ENCODE measurements at places on chromosomes 11 and 22. TPM values are rescaled to one million over a fixed set of nuclear protein-coding genes. Genes with fewer than 3 reads are reported as not detected.
A peak's percentile ranks its signal among the peaks of the same experiment; 100 is the strongest.

GRCh38 chr11:16584569-16584968, 153.9 kb upstream of the C11orf58 start:
- DNase-seq: no peak

DNA sequence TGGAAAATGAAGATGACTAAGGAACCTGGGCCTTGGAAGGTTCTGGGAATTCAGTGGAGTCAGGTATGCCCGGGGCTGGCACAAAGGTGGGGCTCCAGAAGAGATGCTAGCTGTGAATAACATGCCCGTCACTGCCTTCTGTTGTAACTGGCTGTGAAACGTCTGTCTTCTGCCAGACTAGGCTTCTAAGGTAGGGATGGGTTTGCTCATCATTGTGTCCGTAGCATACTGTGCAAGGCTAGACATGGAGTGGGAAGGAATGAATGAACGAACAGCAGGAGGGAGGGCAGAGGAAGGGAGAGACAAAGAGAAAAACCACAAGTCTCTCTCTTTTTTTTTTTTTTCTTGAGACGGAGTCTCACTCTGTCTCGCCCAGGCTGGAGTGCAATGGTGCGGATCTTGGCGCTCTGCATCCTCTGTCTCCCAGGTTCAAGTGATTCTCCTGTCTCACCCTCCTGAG, 327.4 kb downstream of the MN1 start:
- DNase-seq: no peak

- DNase-seq: no peak
Observed at GRCh38 chr22:36946421-36947158, 33.2 kb downstream of the CSF2RB start.

- no peak for DNase-seq
Observed at GRCh38 chr11:131661132-131661531, 290.7 kb downstream of the NTM start.

DNA sequence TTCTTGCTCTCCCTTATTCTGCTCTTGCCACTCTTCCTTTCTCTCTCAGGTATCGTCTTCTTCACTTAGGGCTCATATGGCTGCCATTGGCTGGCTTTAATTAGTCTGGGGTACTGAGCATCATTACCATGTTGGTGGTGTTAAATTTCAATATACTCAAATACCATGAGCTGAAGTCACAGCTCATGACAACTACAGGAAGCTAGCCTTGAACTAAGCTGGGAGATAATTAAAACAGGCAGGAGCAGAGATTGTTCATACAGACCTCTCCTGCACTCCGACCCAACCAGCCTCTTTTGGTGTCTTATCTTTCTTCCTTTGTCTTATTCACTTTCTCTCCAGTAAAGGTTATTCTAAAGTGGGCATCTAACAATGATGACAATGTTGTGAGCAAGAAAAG, 130.9 kb upstream of the BLID start:
- DNase-seq: no peak

- DNase-seq: no peak
Observed at GRCh38 chr11:83051760-83052671, 19.7 kb downstream of the RAB30 start.

GRCh38 chr11:28110108-28110820, 2.1 kb downstream of the METTL15 start:
- DNase-seq: peak; percentile 59

DNA sequence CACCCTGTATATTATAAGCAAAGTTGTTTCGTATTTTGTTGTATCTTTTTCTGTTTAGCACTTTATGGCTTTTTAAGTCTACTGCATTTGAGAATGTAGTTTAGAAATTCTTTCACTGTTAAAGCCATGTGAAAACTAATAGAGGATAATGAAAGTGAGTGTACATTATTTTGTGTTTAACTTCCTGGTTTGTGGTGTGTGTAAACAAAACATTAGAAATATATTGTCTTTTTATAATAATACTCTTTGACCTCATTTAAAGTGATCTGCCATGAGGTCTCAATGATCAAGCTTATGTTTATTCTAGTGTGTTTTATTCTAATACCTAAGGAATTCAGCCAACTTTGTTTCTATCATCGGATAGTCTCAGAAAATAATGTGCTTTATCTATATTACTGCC, 27.4 kb upstream of the TMEM45B start:
- DNase-seq: no peak

GRCh38 chr11:33974804-33975203, 76.7 kb upstream of the CAPRIN1 start:
- no peak for DNase-seq

GRCh38 chr11:32478277-32478731, 43.0 kb upstream of the WT1 start:
- no peak for DNase-seq

- DNase-seq: no peak
Observed at GRCh38 chr11:70643642-70644041, 245.3 kb downstream of the CTTN start.

GRCh38 chr22:17997456-17997855, 26.9 kb downstream of the MICAL3 start:
- no peak for DNase-seq

DNA sequence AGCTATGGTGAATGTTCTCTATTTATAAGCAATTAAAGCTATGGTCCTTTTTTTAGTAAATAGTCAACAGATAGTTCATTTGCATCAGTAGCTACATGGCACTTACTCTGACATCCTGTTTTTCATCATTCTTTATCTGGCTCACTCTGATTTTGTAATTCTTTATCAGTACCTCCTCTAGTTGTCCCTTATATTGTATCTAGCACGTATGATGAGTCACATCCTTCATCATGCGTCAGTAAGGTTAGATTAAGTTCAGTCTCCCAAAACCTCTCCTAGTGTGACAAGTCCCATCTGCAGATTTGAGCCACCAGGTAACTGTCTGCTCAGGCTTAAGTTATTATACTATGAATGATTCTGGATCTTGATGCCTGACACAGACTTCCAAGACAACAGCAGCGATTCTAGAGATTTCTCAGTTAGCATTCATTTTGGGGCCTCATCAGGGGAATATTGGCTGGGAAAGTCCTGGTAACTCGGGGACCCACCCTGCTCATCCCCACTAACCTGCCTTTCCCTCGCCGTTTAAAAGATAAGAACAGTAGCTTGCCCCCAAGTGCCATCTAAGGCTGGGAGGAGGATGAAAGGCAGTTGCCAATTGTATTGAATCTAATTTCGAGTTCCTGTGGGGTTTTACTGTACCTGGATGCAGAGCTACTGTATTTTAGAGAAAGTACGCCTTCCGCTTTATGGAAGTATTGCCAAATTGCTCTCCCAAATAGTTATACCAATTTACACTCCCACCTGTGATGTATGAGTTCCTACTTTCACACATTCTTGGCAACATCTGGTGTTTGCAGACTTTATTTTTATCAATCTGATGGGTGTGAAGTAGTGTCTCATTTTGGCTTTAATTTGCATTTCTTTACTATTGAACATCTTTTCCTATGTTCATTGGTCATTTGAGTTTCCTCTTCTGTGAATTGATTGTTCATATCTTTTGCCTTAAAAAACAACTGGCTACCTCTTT, 55.9 kb downstream of the ZC3H12C start:
- no peak for DNase-seq

GRCh38 chr22:38859581-38860282, 12.3 kb downstream of the CBX6 start:
- no peak for DNase-seq

- no peak for DNase-seq
Observed at GRCh38 chr22:33515795-33516194, 404.5 kb downstream of the LARGE1 start.

DNA sequence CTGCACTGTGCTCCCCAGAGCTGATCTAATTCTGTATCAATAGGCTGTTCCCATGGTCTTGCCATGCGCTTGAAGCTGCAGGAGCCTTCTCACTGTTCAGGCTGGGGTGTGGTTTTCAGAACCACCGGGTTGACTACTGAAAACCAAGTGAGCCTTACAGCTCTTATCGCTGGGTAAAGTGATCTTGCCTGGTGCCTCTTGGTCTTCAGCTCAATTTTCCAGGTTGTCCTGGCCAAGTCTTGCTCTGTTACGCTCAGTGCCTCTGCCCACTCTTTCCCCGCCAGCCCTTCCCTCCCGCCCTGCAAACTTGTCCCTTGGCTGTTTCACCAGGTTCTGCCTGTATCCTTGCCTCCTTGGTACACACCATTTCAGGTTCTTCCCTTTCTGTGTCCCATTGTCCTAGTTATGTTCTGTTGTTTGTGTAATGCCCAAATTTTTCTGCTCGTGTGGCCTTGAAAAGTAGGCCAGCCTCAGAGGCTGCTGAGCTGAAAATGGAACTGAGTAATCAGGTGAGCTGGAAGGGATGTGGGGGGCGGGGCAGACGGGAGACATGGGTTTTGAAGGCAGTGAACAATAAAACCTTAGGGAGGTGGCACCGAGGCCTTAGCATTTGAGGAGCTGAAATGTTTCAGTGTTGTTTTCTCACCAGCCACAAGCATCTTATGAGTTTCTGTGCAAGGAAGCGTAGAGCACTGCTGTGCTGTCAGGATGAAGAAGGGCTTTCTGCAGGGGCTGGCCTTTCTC, 11.2 kb downstream of the PEX26 start:
- no peak for DNase-seq

DNA sequence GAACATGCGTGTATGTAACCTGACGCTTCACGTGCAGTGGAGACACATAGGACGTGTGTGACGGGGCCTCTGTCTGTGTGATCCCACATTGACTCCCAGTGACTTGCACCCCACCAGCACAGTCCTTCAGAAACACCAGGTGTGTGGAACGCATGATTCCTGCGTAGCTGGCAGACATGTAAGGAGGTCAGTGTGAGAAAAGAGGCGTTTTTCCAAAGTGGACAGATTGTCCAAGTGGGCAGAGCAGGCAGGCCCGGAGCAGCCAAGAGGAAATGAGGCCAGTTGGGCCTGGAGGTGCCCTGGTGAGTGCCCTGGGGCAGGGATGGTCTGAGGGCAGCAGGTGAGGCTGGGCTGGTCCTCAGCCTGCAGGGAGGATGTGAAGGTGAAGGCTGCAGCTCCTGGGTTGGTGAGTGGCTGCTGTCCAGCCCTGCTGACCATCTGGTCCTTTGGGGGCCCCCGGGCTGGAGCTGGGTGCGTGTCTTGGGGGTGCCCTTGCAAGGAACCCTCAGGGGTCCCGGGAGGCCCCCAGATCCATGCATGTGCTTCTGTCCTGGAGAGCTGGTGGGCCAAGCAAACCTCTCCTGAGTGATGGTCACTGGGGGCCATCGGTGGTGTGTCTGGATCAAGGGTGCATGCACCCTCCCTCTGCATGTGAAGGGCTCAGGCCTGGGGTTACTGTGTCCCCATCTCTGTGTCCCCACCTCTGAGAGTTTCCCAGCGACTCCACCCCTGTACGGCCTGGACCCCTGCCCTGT, 26.6 kb downstream of the SHANK3 start:
- DNase-seq: no peak

DNA sequence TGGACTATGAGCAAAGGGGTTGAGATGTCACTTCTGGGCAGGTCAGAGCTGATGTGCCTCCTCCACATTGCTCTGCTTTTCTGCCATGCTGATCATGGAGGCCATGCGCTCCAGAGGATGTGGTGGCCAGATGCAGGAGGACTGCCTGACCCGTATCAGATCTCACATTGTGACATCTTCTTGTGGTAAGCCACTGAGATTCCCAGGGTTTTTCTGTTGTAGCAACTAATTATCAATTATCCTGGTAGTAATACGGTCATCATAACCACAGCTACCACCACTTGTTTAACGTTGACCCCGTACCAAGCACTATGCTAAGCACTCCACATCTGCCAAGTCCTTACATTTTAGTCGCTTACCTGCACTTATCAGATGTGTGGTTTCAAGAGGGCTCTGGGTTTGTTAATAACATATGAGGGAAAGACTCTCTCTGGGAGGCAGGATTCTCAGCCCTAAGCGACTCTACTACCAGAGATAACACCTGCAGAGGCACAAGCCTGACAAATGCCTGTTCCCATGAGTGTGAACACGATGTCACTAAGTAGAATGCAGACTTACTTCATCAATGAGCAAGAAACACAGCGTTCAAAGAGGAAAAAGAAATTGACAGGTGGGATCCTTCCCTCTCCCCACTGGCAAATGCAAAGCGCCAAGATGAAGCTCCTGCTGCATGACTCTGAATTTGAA, 63.6 kb upstream of the TIMP3 start:
- no peak for DNase-seq

- DNase-seq: no peak
Observed at GRCh38 chr11:79312617-79313529, 128.0 kb downstream of the TENM4 start.

Gene TIMP3
- total RNA-seq: not detected

Gene GNB1L
- 13.4 TPM for total RNA-seq

Gene VPS51
- total RNA-seq: 60.4 TPM

Gene FGF4
- total RNA-seq: not detected

Gene MRTFA
- total RNA-seq: 58.8 TPM

Gene CD81
- 107 TPM for total RNA-seq

Measured in activated naive CD4-positive, alpha-beta T cell treated with anti-CD3 and anti-CD28 coated beads, Interleukin-2, amount 50 U/mL, for 72 hours (primary cell).